ENCODE measurements at places on chromosomes 6 and 20.

GRCh38 chr6:63565727-63566596, 6.3 kb upstream of the LOC128125822 start:
- no peak for DNase-seq

- DNase-seq = peak; percentile 75
Observed at GRCh38 chr6:136792410-136793262, at the start of gene MAP3K5. Gene MAP3K5, minus strand, starts transcription at chr6:136792477. Its CDS starts 320 bp downstream, at chr6:136792157.

DNA sequence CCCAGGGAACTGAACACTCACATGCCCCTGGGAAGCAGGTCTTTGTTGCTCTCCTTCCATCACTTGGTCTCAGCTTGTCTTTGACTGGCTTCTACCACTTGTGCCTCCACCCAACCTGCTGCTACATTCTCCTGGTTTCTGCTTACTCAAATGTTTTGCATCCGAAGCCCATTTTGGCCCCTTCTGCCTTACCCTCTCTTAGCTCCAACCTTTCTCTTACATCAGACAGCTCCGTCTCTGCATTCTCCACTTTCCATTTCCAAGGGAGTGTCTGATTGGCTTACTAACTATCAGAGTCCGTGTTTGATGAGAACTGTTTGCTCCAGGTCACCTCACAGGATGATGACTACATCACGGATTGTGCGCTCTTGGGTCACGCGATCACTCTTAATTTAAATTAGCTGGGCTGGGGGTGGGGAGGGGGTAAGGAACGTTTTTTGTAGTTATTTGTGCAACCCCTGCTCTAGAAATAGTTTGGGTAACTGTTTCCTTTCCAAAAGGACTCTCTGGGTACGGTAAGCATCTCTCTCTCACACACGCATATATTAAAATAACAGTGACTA, 844 bp upstream of the ABRACL start:
- DNase-seq = no peak

GRCh38 chr20:834151-834746, 734 bp downstream of the FAM110A start:
- no peak for DNase-seq

DNA sequence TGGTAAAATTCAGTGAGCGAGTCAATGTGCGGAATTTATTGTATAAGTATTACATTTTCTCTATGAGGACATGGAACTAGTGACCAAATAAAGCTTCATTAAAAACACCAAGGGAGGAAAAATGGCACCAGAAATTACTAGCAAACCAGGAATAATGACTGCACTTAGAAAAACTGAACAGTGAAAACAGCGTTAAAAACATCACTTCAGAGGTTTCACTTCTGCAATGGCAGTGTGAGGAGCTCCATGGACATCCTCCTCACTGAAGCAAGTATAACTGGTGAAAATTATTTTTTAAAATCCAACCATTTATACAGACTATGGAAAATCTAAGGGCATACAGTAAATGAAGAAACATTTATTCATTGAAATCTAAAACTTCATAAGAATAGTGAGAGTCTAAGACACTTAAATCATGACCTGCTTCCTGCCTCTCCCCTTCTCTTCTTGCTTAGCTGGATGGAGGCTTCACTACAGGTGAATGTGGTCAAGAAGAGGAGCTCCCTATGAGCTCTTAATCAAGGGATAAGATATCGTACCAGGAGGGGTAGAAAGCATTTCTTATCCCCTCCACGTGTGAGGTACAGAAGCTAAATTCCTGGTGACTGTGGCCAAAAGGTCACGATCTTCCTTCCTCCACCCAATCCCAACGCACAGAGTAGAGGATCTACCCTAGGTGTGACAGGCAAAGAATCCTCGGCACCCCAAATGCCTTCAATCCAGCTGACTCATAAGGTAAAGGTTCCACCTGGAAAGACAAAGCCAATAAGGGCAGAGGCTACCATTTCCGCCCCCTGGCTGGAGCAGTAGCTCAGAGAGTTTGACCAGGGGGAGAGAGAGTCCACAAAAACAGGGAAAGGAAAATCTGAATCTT, 12.3 kb upstream of the ASF1A start:
- no peak for DNase-seq

- DNase-seq = peak; percentile 27
Observed at GRCh38 chr6:5143634-5144311, 58.6 kb downstream of the PPP1R3G start.

Data from CMK (cell line).